ENCODE measurements at places on chromosomes 11 and 22. TPM values are rescaled to one million over a fixed set of nuclear protein-coding genes. Genes with fewer than 3 reads are reported as not detected.

MUC5B gene
- total RNA-seq, result not detected

XKR3 gene
- not detected for total RNA-seq

HORMAD2 gene
- not detected for total RNA-seq

HBB gene
- not detected for total RNA-seq

CLDN5 gene
- 0.17 TPM for total RNA-seq

GAB4 gene
- total RNA-seq, result not detected

SYT8 gene
- total RNA-seq, result not detected

CHCHD10 gene
- 157 TPM for total RNA-seq

TMPRSS5 gene
- 1.9 TPM for total RNA-seq

TRIM6 gene
- 0.74 TPM for total RNA-seq

PRG3 gene
- not detected for total RNA-seq

POU2F3 gene
- not detected for total RNA-seq

TOP3B gene
- total RNA-seq, result 30.4 TPM

DEUP1 gene
- total RNA-seq, result not detected

TSGA10IP gene
- not detected for total RNA-seq

MRGPRX4 gene
- not detected for total RNA-seq

JRKL gene
- 13.7 TPM for total RNA-seq

RAB3IL1 gene
- total RNA-seq, result 0.10 TPM

IL17REL gene
- 0.73 TPM for total RNA-seq

APOL4 gene
- 0.67 TPM for total RNA-seq

TUBGCP6 gene
- total RNA-seq, result 43.8 TPM

ARHGEF17 gene
- total RNA-seq, result not detected

PKNOX2 gene
- total RNA-seq, result not detected

HEPHL1 gene
- total RNA-seq, result not detected

OR8D1 gene
- not detected for total RNA-seq

CAPN5 gene
- total RNA-seq, result 0.88 TPM

AGBL2 gene
- 5.0 TPM for total RNA-seq

INS gene
- total RNA-seq, result not detected

PARVG gene
- total RNA-seq, result 58.5 TPM

OR8J3 gene
- total RNA-seq, result not detected

MIOX gene
- 0.59 TPM for total RNA-seq

APOA5 gene
- not detected for total RNA-seq

OR51B4 gene
- total RNA-seq, result not detected

SLC16A8 gene
- not detected for total RNA-seq

FAM111B gene
- total RNA-seq, result 31.0 TPM

EIF3M gene
- 389 TPM for total RNA-seq

PICALM gene
- 90.4 TPM for total RNA-seq

SCGB1C1 gene
- total RNA-seq, result not detected

SLC17A6 gene
- not detected for total RNA-seq

MS4A7 gene
- not detected for total RNA-seq

HBG1 gene
- not detected for total RNA-seq

AMOTL1 gene
- 0.24 TPM for total RNA-seq

OR4A16 gene
- not detected for total RNA-seq

MMP27 gene
- total RNA-seq, result not detected

USH1C gene
- not detected for total RNA-seq

C22orf42 gene
- total RNA-seq, result not detected

SORL1 gene
- 48.1 TPM for total RNA-seq

C11orf42 gene
- total RNA-seq, result not detected

TEX12 gene
- 0.29 TPM for total RNA-seq

RASSF10 gene
- total RNA-seq, result not detected

CTSF gene
- total RNA-seq, result 1.5 TPM

LGR4 gene
- total RNA-seq, result 0.67 TPM

E2F8 gene
- 16.0 TPM for total RNA-seq

KRTAP5-10 gene
- total RNA-seq, result not detected

NXPE4 gene
- total RNA-seq, result not detected

FAU gene
- total RNA-seq, result 1,138 TPM

KDM2A gene
- total RNA-seq, result 65.1 TPM

EXPH5 gene
- total RNA-seq, result 1.4 TPM

SLC29A2 gene
- total RNA-seq, result 10.6 TPM

Data from activated CD4-positive, alpha-beta memory T cell treated with anti-CD3 and anti-CD28 coated beads for 36 hours (primary cell).